ENCODE measurements at places on chromosomes 1 and 21. TPM values are rescaled to one million over a fixed set of nuclear protein-coding genes. Genes with fewer than 3 reads are reported as not detected.

Gene OR6F1
- total RNA-seq = not detected

Gene BSND
- not detected for total RNA-seq

Gene PAQR6
- 7.1 TPM for total RNA-seq

Gene COL11A1
- total RNA-seq = not detected

DNA sequence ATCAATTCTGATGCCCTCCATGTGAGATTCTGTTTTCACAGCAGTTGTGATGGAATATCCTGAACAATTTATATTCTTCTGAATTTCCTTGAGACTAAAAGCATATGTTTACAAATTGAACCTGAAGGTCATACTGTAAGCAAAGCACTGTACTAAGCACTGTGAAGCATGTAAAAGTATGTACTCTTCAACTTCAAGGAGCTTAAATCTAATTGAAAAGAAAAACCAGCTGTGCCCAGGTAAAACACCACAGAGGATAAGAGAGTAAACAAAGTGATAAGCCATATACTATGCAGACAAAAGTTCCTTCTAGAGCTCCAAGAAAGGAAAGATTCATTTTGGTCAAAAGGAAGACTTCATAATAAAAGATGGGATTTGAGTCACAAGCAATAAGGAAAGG, 71.9 kb downstream of the TTLL7 start:
- H3K4me1 ChIP-seq = no peaks in the 10 kb centered on the region
- no peak overlapping the region for H3K27ac ChIP-seq
- H3K4me3 ChIP-seq = no peak overlapping the region
- H3K36me3 ChIP-seq = no peaks in the 10 kb centered on the region
- DNase-seq = no peak
- peaks cover 24% of the 10 kb centered on the region for H3K27me3 ChIP-seq

DNA sequence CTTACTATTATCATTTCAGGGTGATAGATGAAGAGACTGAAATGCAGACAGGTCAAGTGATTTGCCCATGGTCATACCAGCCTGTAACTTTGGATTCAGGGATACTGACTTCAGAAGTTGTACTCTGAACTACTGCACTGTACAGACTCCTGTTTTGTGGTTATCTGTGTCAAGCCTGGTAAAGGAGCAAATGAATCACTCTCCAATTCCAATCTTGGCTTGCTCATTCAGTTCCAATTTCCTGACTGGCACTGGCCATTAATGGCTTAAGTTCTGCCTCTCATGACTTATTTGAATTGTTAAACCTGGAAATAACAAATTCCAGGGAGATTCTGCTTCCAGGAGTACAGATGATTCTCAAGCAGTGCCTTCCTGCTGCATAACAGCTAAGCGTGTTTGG, 45.4 kb upstream of the PLD5 start:
- H3K4me3 ChIP-seq = no peak overlapping the region
- DNase-seq = no peak
- H3K36me3 ChIP-seq = no peaks in the 10 kb centered on the region
- H3K27me3 ChIP-seq = no peaks in the 10 kb centered on the region

- H3K4me3 ChIP-seq = no peak overlapping the region
- no peak overlapping the region for H3K27ac ChIP-seq
- H3K36me3 ChIP-seq = peaks cover 15% of the 10 kb centered on the region
- H3K4me1 ChIP-seq = peaks cover 2% of the 10 kb centered on the region
- H3K27me3 ChIP-seq = no peaks in the 10 kb centered on the region
Measured at GRCh38 chr1:5945445-5945844, 46.8 kb downstream of the NPHP4 start.

GRCh38 chr1:215807911-215808436, 240.9 kb downstream of the KCTD3 start:
- no peaks in the 10 kb centered on the region for H3K27me3 ChIP-seq
- H3K4me3 ChIP-seq = no peak overlapping the region
- no peak for DNase-seq
- no peaks in the 10 kb centered on the region for H3K4me1 ChIP-seq

DNA sequence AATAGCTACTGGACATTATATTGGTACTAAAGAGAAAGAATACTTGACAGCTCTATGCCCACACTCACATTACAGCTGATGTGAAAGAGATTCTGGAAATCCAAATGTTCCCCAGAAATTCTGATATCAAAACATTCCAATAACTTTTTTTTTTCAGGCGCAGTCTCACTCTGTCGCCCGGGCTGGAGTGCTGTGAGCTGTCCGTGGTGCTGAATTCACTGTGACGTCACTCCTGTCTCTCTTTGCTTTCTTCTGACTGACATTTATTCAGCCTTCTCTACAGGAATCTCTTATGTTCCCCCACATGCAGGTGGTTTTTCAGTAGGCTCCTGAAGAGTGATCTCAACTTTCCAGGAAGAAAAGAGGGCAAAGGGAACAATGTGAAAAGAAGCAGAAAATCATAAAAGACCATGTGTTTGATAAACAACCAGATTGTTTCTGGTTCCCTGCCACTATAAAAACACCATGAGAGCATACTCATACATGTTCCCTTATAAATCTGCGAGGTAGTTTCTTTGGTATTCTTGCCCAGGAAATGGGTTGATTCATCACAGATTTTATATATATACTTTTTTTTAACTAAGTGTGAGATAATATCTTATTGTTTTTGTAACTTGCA, 6.2 kb downstream of the S100A7A start:
- H3K4me3 ChIP-seq = no peak overlapping the region
- peak; percentile 47 for DNase-seq
- H3K27me3 ChIP-seq = peaks cover 1% of the 10 kb centered on the region
- H3K27ac ChIP-seq = no peak overlapping the region
- no peaks in the 10 kb centered on the region for H3K36me3 ChIP-seq

DNA sequence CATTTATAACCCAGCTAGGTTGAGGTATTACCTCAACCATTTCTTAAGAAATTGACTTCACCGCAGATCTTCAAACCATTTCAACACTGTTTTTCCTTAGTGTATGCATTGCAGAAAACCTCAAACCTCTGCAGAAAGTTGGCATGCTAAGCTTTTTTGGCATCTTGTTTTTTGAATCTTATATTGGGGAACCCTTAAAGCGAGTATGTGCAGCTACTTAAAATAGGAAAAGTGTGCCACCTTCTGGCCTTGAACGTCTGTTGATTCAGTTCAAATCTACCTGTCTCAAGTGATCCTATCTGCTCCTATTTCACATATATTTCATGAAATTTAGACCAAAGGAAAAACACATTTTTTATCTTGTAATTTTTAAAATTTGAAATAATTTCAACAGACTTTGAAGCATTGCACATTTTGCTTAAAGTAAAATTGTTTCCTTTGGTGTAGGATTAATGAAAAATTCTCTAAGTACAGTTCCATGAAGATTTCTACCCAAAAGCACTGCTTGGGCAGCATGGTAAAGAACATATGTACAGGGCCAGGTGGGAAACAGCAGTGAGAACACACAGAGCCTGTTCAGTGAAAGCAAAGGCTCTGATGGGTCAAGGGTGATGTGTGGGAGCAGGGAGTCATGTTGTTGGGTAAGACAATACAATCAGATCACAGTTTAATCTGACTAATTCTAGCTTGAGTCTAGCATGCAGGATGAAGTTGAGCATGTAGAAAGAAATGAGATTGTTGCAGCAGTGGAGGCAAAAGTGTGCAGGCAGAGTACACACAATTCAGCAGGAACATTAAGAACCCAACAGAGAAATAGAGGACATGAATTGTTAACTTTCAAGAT, 17.2 kb downstream of the HENMT1 start:
- no peaks in the 10 kb centered on the region for H3K27me3 ChIP-seq
- H3K36me3 ChIP-seq = peaks cover 55% of the 10 kb centered on the region
- H3K27ac ChIP-seq = peak overlapping the region; percentile 97
- DNase-seq = peak; percentile 40

DNA sequence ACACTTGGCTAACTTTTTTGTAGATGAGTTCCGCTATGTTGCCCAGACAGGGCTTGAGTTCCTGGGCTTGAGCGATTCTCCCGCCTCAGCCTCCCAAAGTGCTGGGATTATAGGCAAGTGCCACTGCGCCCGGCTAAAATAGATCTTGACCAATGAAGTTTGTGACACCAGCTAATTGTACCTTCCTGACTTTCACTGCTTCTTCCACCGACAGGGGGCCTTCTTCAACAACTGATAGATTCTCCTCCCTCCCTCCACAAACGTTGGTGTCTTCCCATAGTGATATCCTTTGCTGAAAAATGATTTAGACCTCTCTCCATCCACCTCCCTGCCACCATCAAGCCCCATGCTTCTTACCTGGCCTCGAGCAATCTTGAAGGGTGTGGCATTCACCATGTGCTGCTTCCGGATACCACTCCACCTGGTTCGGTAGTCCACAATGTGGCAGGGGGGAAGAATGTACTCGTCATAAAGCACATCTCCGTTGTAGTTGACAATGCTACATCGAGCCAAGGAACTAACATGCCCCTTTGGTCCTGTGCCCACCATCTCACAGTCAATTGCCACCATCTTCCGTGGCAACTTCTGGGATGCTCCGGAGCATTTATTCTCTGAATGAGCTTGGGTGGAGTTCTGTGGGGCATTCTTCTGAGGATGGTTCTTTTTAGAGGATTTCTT, 1.6 kb upstream of the METTL25B start:
- H3K27me3 ChIP-seq = no peaks in the 10 kb centered on the region
- peak; percentile 40 for DNase-seq
- H3K36me3 ChIP-seq = peaks cover 29% of the 10 kb centered on the region

DNA sequence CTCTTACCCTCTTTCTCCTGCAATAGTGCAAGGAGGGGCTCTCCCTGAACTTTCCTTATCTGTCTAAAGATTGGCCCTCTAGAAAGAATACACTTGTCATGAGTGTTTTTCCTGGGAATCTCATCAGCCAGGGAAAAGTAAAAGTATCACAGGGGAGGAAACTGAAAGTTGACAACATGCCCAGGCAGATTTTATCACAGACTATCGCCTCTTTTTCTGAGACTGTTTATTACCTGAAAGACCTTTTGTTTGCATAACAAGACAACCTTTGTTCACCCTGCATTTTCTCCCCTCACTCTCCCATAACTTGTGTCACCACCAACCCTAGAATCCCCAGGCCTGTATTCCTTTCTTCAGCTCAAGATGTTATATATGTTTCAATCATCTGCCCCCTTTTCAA, 794.7 kb upstream of the ADAMTS5 start:
- no peaks in the 10 kb centered on the region for H3K4me1 ChIP-seq
- H3K36me3 ChIP-seq = no peaks in the 10 kb centered on the region
- no peak for DNase-seq
- no peak overlapping the region for H3K27ac ChIP-seq
